Mesenteric fat pad (tissue), 1 donor: ENCODE measurements at places on chromosomes 12 and 14. TPM values are rescaled to one million over a fixed set of nuclear protein-coding genes. Genes with fewer than 3 reads are reported as not detected.

- no peak for DNase-seq
Measured at GRCh38 chr14:32186248-32186647, 15.6 kb upstream of the RNU6-7 start.

ALX1 gene
- total RNA-seq, result not detected

DNA sequence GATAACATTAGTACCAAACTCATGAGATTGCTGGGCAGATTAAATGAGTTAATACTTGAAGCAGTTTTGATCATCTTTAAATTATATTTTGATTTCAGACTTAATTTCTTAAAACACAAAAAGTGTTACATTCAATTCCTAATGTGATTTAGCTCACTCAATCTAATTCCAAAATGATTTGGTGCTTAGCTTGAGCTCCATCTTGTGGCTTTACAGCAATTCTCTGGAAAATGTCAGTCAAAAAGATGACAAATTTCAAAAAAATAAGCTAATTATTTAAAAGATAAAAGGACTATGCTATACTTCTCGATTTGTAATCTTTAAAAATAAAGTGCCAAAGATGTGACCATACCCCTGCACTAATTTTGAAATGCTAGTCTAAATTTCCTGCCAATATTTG is 10.1 kb downstream of the LLPH start:
- no peak for DNase-seq

DNA sequence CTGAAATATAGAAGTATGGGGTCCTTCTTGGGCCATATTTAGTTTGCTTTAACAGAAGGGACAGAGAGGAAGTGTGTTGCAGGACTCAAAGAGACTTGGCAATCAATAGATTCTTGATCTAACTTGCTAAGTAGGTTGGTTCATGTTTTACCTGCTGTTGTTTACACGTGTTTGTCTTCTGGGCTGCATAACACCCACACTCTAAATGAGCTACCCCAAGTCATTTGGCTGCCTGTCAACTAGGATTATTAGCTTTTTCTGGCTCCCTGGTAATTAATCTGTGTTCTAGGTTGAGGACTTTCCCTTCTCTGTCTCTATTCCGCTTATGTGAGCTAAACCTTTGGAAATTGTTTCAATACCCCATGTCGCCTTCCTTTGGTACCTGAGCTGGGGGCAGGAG is 10.1 kb upstream of the TBPL2 start:
- no peak for DNase-seq

GRCh38 chr14:94867946-94868771 is 98.2 kb upstream of the GSC start:
- no peak for DNase-seq
